ENCODE measurements at places on chromosomes 3 and 15.

DNA sequence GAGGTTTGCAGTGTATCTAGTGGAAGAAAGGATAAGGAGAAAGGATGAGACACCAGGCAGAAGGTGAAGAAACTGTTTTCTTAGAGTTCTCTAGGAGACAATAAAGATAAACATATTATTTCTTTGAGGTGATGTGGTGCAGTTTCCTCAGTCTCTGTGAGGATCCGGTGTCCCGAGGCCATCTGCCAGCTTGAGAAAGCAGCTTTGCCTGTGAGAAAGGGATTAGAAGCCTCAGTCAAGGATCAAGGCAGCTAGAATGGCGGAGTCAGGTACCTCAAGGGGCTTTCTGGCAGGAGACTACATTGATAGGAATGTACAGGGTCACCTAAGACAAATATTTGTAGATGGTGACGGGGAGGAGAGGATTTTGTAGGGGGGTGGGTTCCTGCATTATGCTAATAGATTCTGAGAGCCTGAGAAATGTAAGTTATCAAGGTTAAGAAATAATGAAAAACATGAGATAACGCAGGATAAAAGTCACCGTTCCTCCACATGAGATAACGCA is 103.9 kb upstream of the MB21D2 start:
- DNase-seq: no peak

DNA sequence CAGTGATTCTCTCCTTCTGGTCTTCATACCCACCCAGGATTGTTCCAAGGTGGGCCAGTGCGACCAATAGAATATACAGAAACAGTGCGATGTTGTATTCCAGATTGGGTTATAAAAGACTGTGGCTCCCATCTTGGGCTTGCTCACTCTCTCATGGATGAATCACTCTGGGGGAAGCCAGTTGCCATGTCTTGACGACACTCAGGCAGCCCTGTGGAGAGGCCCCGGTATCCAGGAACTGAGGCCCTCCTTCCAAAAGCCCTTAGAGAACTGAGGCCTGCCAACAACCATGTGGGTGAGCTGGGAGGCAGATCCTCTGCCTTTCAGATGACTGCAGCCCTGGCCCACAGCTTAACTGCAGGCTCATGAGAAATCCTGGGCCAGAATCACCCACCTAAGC is 57.2 kb downstream of the SH3GL3 start:
- no peak for DNase-seq

GRCh38 chr15:84604826-84605553 is 4.2 kb downstream of the ZSCAN2 start:
- DNase-seq: no peak

DNA sequence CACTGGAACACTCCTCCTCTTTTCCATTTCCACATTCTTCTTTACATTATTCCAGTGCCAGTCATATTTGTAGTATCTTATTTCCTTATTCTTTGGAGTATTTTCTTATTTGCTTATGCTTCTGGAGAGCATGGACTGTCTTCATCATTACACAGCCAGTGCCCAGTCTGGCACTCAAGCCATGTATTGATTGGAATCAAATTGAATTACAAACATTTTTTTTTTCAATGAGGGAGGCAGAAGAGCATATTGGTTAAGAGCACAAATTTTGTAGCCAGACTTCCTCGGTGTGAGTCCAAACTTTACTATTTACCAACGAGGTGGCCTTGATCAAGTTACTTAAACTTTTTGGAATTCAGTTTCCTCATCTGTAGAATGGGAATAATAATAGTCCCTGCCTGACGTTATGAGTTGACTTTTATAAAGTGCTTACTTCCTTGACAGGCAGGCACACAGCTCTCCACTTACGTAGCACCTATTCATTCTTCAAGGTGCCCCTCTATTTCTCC is 186.6 kb upstream of the BCL6 start:
- DNase-seq: no peak

DNA sequence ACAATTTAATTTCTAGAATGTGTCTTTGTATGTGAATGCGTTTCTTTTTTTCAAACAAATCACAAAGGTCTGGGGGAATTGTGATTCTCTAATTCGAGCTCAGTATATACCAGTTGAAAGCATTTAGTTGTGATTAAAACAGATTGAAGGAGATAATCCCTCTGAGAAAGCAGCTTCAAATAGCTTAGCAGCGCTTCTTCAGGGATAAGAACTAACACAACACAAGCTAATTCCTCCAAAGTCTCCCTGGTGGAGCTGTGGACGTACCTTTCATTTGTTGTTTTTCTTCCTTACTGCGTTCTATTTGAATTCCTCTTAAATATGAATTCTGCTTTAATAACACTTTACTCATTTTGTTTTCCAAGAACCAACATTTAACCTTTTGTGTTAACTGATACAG is 286.7 kb downstream of the ROBO2 start:
- DNase-seq: no peak

- DNase-seq: no peak
These were observed 594.8 kb upstream of the GRM7 start for GRCh38 chr3:6266135-6266534.

DNA sequence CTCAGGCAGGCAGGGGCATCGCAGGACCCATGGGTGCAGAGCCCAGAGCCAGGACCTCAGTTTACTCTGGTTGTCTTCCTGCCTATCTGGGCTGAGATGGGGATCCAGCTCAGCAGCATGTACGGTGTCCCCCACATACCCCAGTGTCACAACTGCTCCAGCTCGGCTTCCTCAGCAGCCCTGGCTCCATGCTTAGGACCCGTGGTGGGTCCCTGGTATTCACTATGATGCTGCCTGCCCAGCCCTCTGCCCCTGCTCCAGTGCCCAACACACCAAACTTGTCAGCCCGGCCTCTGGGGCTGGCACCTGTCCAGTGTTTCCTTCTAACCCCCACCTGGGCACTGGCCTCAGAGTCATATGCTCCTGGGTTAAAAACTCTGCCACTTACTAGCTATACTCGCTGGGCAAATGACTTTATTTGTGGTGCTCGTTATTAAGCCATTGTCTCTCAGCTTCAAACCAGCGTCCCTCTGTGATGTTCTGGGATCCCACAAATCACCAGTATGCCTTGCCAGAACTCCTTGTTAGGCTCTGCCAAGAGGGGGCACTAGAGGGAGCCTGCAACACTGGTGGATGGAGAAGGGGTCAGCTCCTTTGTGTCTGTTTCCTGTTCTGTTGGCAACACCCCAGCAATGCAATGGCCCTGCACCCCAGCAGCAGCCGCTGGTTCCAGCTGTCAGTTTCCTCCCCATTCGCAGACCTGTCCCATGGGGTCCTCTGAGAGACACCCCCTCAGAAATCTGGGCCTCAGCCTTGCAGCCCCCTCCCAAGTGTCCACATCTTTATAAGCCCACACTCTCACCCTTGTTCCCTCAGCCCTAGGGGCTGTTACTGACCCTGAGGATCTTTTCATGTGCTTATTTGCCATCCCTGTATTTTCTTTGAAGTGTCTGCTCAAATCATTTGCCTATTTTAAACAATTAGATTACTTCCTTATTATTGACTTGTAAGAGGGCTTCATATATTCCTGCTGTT is 24.1 kb upstream of the MRPS22 start:
- DNase-seq: no peak

- DNase-seq: no peak
These were observed 122.1 kb upstream of the TPRG1 start for GRCh38 chr3:189049458-189050236.

- no peak for DNase-seq
These were observed 152.0 kb downstream of the FBLN2 start for GRCh38 chr3:13700889-13701288.

GRCh38 chr3:13465236-13465873 is 14.8 kb upstream of the HDAC11 start:
- no peak for DNase-seq

GRCh38 chr15:99015698-99016568 is 8.3 kb upstream of the PGPEP1L start:
- no peak for DNase-seq

DNA sequence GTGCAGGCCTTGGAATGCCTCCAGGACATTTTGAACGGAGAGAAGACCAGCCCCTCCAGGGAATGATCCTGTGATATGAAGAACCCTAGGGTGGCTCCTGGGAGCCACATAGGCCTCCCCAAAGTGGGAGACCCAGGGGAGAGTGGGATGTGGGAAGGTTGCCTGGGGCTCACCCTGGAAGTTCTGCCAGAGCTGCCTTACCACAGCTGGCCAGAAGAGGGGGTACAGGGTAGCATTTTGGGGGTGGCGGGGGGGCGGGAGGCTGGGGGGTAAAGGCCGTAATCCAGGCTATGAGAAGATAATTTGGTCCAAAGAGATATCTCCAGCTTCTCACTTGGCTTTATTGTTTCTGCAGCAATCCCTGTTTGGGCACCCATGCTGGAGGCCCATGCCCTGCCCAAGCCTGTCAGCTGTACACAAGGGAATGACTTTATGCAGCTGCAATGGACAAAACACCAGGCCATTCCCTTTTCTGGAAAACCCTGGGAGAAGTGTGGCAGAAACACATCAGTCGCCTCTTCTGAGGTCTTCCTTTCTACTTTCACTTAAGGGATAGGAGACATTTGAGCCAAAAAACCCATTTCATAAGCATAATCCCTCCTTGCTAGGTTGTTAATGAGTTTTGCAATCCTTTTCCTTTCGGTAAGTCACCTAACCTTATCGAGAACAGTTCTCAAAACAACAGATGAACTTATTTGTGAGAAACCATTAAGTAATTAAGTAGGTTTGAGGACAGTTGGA is 11.0 kb upstream of the MUSTN1 start:
- DNase-seq: no peak

DNA sequence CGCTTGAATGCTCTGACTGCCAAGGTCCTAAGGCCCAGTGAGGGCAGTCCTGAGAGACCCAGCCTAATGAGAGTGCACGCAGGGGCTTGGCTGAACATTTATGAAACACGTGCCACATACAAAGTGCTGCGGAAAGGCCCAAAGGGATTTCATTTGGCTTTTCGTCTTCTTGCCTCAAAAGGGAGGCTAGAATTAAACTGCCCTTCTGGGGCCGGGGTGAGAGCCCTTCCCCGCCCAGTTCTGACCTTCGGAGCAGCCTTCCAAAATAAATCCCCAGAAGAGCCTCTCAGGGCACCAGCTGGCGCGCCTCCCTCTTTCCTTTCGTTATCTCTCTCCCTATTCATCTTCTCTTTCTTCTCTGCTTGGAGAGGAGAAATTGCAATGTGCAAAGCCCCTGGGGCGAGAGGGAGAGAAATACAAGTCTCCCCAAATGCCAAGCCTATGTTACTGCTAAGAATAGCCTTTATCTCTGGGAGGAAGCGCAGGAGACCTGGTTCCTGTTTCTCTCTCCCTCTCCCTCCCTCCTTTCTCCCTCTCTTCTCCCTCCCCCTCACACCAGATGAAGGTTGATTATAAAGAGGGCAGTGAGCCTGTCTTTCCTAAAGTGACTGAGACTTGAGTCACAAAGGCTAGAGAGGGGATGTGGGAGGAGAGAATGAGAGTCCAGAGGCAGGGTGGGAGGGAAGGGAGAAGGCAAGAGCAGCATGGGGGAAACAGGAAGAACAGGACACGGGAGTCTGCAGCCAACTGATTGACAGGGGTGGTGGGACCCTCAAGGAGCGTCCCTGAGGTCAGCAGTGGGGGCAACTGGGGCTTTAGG is 36.7 kb upstream of the NDUFB4 start:
- DNase-seq: no peak

GRCh38 chr3:36776436-36776835 is 12.1 kb upstream of the DCLK3 start:
- DNase-seq: no peak

DNA sequence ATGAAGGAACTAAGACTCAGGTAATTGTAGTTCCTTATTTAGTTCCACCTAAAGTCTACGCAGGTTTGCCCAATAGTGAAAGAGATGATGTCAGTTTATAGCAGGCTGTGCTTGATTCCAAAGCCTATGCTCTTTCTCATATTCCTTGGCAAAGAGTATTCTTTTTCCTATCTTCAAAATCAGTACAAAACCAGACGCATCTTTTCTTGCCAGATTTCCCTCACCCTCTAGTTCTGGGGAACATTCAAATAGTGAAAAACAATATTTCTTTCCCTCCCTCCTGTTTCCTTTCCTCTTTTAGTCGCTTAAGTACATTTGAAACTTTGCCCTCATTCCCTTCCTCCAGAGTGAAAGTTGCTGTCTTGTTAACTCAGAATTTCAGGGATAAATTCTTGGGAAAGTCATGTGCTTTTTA is 134.6 kb upstream of the PDZRN3 start:
- DNase-seq: no peak

- DNase-seq: no peak
These were observed 211.5 kb downstream of the RORA start for GRCh38 chr15:61017627-61018026.

DNA sequence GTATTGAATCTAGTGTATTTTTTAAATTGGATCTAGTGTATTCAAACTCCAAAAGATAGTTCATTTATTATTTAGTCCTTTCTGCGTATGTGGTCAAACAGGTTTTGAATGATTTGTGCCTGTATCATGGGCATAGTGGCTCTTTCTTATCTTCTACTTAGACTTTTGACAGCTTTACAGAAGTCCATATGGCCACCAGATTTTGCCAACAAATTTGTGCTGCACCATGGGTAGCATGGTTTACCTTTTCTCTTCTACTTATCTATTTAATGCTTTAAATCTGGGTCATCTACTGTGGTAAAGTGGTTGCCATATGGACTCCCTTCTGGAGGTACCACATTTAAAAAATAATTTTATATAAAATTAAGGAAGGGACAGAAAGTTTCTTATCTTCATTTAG is 66.9 kb upstream of the CADM2 start:
- DNase-seq: no peak

DNA sequence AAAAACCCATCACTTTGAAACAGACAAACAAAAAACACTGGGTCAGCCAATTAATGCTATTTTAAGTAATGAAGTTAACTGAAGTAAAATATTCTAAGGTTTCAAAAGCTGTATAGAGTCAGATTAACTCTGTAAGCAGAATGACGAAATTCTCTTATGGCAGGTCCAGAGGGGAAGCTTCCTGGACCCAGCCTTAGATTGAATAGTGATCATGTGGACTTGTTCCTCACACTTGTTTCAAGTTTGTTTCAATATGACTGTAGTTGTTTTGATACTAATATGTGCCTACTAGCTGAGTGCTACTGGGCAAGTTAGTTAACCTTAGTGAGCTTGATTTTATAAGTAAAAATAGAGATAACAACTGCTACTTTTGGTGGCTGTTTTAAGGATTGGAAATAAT is 32.6 kb downstream of the PLS1 start:
- no peak for DNase-seq

GRCh38 chr15:45640616-45641015 is 5.8 kb downstream of the SQOR start:
- DNase-seq: no peak

DNA sequence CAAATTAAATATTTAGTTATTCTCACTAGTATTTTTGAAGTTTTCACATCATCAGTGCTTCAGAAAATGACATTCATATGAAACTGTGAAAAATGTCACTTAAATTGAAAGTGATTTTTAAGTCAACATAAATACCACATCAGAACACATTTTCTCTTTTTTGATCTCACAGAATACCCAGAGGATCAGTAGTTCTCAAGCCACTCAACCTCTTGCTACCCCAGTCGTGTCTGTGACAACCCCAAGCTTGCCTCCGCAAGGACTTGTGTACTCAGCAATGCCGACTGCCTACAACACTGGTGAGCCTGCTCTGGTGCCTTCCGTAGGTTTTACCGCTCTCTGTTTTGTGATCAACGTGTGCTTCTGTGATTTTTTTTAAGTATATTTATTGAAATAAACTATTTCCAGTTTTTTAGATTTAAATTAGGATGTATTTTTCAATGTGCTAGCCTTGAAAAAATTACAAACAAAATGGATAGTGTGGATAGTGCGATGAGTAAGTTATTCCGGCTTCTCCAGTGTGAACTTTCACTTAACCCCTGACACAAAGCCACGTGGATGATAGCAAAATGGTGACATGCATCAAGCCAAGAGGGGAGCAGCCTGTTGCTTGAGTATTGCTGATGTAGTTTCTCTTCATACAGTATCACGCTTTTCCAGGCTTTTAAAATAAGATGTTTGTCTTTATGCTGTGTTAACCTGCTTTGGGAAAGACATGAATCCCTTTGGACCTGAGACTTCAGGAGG is 26.5 kb downstream of the LYSMD4 start:
- DNase-seq: no peak

Measured in T follicular helper cell (primary cell).